ENCODE measurements at places on chromosomes 1 and 21. TPM values are rescaled to one million over a fixed set of nuclear protein-coding genes. Genes with fewer than 3 reads are reported as not detected.

- DNase-seq, result no peak
Measured at GRCh38 chr21:28444111-28444510, 548.6 kb downstream of the LTN1 start.

DNA sequence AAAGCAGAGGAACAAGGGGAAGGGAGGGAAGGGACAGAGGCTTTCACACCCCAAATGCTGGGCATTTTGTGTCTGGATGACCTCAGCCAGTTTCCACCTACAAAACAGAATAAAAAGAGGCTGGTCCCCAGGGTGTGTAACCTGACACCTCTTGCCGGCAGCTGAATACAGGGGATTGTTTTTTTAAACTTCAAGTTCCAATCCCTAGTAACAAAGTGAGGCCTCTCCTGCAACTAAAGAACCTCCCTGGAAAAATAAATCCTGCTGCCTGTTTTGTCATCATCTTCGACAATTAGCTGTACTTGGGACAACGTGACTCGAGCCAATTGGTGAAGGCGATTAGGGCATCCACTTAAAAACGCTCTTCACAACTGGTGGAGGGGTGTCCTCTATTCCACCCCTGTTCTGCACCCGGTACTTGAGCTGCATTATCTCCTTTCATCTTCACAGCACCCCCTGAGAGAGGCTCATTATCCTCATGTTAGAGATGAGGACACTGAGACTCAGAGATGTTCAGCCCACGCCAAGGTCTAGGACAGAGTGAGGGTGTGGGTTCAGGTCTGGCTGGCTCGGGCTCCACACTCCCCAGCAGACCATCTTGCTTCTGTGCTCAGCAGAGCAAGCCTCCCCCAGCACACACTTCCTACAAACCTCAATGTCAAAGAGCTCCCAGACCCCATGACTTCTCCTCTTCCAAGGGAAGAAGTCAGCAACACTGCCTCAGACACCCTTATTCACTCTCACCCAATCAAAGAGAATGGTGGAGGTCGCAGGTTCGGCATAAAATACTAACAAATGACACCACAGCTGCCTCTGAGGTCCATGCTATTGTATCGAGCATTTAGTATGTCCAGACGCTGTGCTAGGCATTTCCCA, 15.2 kb downstream of the ITPKB start:
- DNase-seq, result no peak

- no peak for DNase-seq
Measured at GRCh38 chr21:18387994-18388393, 15.6 kb downstream of the TMPRSS15 start.

DNA sequence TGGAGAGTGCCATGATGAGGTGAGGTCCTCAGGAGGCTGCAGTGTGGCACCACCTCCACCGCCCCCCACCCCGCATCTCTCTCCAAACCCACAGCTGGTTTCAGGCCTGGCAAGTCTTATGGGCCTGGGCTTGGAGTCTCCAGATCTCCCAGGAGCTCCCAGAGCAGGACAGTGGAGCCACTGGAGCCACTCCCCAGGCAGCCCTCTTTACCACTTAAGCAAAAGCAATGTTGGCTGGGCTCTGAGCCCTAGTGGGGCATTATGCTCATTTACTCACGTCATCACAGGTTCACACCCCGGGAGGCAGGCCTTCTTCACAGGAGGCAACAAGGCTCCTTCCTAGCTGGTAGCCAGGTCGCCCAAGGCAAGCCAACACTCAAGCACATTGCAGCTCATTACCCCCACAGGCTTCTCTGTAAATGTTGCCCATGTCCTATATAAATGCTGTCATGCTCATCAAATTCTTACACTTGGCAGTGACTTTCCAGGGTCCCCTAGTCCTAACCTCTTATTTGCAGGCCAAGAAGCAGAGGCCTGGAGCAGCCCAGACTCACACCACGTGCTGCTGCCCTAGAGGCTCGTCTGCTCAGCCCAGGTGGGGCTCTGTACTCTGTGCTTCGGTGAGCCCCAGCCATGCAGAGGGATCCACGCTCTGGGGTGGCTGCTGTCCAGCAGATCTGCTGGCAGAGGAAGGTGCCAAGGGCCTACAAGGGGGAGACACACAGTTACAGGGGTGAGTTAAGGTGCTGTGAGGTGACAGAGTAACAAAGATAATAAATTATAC, 459.3 kb downstream of the MATN1 start:
- DNase-seq, result no peak

GRCh38 chr1:231442735-231443134, 20.6 kb upstream of the EGLN1 start:
- DNase-seq, result no peak

TRABD2B gene
- not detected for total RNA-seq

SDHC gene
- 33.0 TPM for total RNA-seq

C8B gene
- total RNA-seq, result not detected

- no peak for DNase-seq
Measured at GRCh38 chr1:27009601-27010197, 3.0 kb downstream of the TENT5B start.

GFI1 gene
- total RNA-seq, result 13.0 TPM

DNA sequence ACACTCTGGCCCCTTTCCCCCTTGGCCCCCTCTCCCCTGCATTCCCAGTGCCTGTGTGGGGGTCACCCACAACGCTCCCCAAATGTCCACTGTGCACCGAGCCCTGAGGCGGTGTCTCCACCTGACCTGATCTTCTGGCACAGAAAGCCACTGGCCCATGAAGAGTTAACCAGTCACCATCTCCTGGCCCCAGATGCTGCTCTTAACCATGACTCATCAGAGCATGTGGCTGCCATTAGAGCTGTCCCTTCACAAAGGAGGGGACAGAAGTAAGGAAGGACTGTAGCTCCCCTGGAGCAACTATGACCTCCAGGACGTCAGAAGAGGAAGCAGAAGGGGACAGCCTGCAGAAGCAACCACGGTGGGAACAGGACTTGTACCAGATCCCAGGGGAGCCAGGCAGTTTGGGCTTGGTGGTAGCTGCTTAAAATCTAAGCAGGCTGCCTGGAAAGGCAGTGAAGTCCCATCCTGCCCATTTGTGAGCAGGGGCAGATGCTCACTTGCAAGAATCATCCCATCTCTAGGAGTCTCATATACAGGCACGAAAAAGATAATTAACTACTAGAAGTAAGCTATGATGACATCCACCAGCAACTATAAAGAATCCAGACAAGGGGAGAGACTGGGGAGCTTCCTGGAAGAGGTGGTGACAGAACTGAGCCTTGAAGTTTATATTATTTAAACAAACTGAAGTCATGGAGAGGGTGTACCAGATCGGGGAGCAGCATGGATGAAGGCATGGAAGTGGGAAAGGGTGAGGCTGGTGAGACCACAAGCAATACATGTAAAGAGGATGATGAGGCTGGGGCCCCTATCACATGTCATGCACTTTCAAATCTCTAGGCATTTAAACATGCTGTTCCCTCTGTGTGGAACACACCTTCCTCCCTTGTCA, 1.1 kb upstream of the TTC39A start:
- no peak for DNase-seq

GRCh38 chr1:112896783-112897182, 59.2 kb downstream of the SLC16A1 start:
- no peak for DNase-seq

CDC42BPA gene
- total RNA-seq, result 2.2 TPM

GRCh38 chr1:201083741-201084140, 28.5 kb downstream of the CACNA1S start:
- DNase-seq, result no peak

KRTAP13-1 gene
- total RNA-seq, result not detected

RIMKLA gene
- 0.11 TPM for total RNA-seq

DNA sequence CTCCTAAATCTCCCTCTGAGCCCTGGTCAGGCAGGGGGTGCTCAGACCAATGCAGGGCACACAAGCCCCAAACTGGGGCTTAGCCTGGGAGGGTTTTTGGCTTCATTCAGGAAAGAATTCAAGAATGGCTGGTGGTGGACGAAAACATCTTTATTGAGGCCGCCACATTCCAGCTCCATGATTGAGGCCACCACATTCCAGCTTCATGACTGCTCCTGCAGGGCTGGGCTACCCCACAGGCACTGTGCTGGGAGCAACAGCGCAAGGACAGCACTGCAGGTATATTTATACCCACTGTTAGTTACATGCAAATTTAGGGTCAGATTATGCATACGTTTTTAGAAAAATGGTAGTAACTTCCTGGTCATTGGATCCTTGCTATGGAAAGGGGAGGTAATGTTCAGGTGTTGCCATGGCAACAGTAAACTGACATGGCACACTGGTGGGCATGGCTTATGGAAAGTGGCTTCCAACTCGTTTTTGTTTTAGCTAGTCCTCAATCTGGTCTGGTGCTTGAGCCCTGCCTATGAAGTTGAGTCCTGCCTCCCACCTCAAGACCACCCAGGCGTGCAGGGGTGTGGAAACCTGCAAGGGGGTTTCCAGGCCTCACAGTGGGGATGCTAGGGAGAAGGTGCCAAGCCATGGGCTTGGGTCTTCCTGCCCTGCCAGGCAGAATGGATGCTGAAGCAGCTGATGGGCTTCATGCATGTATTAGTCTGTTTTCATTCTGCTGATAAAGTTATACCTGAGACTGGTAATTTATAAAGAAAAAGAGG, 348.7 kb upstream of the AJAP1 start:
- no peak for DNase-seq

Measured in CD4-positive, alpha-beta T cell (primary cell).